DMS 273 treated with DMSO at 0.1 percent for 48 hours (cell line): ENCODE measurements at places on chromosomes 11 and 22.

DNA sequence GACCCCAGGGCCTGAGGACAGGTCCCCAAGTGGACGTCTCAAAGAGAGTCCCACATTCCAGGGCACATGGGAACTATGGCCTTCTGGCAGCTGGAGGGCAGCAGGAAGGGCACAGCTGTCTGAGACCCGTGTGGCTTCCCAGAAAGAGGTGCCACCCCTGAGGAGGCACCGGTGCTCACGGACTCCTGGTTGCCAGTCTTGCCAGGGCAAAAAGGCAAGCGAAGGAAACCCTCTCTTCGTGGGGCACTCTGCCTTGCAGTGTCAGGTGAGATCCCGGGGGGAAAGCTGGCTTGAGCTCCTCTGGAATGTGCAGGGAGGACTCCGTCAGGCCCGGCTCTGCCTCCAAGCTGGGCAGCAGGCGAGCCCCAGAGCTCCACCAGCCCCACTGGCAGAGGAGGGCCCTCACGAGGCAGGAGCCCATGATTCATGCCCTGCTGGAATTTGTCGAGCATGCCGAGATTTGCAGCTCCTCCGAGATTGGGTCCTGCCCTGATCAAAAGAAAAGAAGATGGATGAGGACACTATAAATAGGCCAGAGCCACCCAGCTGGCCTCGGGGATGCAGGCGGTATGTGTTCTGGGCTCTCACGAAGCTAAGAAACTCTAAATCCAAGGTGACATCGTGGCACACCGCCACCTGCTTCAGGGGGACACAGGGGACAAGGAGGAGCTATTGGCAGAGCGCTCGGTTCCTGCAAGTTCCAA, 9.9 kb upstream of the CELSR1 start:
- no peak for DNase-seq

DNA sequence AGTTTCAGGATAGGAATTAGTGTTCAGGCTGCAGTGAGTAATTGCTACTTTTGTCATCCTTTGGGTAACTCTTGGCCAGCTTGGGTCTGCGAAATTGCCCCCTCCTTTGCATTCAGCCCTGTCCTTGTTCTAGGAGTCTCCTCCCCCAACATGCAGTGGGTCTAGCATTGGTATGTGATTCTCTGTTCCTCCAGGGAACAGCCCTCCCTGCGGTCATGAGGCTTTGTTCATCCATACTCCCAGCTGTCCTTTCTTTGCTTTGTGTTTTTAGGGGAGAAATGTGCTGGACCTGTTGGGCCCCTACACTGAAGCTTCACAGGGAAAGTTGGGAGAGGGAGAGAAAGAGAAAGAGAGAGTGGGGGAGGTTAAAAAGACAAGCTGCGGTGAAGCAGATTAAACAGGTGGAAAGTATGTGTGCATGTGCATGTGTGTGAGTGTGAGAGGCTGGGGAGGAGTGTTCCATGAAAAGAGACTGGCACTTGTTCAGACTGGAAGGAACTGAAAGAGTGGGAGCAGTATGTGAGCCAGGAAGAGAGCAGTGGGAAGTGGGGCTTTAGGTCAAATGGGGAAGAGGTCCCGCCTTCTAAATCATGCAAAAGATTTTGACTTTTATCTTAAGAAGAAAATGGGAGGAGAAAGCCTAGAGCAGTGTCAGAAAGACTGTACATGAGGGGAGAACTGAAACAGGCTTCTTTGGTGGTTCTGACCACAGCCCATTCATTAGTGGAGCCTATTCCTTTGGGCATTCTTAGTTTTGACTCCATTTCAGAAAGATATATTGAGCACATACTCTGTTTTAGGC, 17.9 kb upstream of the SESN3 start:
- no peak for DNase-seq

DNA sequence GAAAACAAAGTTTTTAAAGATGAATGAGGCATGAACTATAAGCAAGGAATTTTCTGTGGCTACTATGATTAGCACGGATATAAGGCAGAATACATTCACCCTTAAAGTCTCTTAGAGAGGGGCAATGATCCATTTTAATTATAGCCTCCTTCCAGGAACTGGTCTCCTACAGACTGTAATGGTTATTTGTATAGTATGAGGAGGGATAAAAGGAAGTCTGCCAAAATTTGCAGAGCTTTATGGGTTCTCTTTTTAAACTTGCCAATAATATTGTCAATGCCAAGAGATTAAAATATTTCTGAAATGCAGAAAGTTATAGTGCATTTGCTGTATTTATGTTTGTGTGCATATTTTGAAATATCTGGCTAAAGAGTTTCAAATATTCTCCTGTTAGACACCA, 271.4 kb upstream of the LUZP2 start:
- DNase-seq = no peak

- no peak for DNase-seq
These were observed 49.7 kb downstream of the LIF start for GRCh38 chr22:30196880-30197336.

- no peak for DNase-seq
These were observed 3.3 kb downstream of the KCNQ1 start for GRCh38 chr11:2447951-2448650.

DNA sequence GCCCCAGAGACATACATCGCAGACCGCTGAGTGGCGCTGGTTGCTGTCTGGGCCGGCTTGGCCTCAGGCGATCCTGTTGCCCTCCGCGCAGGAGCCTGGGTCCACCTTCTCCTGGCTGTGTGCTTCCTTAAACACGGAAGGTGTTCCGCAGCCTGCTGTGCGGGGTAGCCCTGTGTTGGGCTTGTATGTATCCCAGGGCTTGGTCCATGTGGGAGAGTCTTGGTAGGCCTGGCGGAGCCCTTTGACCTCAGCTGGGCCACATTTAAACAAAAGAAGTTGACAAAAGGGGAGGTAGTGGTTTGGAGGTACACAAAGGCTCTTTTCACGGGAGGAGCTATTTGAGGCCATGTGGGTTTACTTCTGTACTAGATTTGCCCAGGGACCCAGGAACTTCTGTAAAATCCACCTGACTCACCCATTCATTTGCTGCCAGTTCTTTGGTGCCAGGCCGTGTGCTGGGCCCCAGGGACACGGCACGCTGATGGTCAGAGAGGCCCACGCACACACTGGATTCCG, 11.0 kb upstream of the GRAMD4 start:
- DNase-seq = no peak

DNA sequence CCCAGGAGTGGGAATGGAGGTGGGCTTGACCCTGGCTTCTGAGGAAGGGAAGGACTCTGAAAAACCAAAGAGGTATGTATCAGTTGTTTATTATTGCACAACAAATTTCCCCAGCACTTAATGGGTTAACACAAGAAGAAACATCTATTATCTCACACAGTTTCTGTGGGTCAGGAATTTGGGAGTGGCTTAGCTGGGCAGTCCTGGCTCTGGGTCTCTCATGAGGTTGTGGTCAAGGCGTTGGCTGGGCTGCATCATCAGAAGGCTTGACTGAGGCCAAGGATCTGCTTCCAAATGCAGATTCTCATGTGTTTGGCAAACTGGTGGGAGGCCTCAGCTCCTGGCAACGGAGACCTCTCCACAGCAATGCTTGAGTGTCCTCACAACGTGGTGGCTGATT, 17.5 kb upstream of the SMIM38 start:
- DNase-seq = no peak

GRCh38 chr11:70174547-70175235, 28.4 kb upstream of the FADD start:
- no peak for DNase-seq

GRCh38 chr22:17548010-17548755, 15.1 kb upstream of the SLC25A18 start:
- no peak for DNase-seq

DNA sequence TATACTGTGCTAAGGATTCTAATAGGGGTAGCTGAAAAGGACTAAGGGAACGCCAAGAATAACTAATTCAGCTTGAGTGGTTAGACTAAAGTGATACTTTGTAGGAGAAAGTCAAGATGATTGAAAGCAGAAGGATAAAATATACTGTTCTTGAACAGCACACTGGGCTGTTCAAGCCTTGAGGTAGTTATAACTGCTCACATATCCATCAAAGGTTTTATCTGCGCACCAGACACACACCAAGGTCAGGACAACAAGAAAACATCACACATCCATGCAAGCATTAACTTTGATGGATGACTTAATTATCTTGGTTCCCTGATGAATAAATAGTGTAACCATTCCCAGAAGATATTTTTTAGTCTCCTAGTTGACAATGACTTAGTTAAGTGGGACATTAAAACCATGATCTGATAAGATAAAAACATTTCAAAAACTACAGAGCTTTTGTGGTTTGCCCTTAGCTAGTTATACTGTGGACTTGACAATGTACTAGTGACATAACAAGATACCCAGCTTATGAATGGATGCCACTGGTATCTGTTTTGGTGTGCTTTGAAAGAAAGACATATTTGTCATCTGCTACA, 728.9 kb downstream of the JRKL start:
- DNase-seq = no peak

DNA sequence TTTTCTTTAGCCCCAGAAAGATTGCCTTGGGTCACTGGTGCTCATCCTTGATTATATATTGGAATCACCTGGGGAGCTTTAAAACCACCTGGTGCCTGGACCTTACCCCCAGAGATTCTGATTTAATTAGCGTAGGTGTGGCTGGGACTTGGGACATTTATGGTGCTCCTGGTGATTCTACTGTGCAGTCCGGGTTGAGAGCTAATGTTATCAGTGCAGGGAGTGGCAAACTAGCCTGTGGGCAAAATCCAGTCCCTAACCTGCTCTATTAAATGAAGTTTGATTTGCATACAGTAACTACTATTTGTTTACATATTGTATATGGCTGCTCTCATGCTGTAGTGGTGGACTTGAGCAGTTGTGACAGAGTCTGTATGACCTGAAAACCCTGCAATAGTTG, 134.0 kb upstream of the SORL1-AS1 start:
- DNase-seq = no peak

DNA sequence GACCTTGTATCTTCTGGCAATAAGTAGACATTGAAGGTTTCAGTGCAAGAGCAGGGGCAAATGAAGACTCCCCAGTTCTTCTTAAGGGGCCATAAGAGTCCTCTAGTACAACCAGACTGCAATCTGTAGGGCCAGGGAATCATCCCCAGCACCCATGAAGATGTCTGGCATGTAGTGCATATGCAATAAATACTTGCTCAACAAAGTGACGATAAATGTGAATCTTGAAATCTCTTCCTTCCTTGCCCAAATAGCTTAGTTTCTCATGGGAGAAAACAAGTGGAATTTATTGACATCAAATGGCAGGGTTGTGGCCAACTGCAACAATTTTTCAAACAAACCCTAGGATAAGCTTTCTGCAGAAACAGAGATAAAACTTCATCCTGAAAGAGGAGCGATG, 107.6 kb downstream of the ABTB2 start:
- DNase-seq = no peak

GRCh38 chr11:15495462-15495861, 380.7 kb downstream of the INSC start:
- no peak for DNase-seq

GRCh38 chr11:125807909-125808308, 20.0 kb downstream of the PATE3 start:
- DNase-seq = no peak

DNA sequence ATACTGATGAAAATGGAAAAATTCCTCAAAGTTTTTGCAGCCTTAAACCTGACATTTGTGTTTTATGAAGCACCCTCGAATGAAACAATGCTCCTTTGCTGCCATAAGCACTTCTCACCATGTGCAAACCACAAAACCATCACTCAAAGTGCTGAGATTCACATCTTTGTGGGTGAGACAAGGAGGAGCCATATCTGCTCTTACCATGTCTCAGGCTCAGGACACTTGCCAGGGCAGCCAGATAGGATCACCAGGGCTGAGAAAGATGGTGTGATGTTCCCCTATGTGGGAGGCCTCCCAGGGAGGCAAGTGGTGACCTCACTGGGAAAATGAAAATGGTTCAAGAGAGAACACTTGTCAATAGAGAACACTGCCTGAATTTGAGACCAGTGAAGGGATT, 120.4 kb downstream of the CCDC34 start:
- no peak for DNase-seq

GRCh38 chr11:118415739-118416068, 14.3 kb downstream of the ATP5MG start:
- no peak for DNase-seq

DNA sequence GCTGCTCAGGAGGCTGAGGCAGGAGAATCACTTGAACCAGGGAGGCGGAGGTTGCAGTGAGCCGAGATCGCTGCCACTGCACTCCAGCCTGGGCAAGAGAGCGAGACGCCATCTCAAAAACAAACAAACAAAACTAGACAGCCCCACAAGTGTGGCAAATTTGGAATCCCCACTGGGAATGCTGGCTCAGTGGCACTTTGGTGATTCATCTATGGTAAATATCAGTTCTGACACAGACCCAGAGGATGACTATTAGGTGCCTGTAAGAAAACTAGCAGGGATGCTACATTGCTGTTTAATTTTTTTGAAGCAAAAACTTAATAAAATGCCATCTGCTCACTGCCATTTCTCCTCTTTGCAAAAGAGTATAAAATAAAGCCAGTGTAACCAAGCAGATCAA, 107.9 kb downstream of the NAT10 start:
- no peak for DNase-seq

GRCh38 chr11:71474771-71475483, 21.9 kb downstream of the NADSYN1 start:
- DNase-seq = no peak

DNA sequence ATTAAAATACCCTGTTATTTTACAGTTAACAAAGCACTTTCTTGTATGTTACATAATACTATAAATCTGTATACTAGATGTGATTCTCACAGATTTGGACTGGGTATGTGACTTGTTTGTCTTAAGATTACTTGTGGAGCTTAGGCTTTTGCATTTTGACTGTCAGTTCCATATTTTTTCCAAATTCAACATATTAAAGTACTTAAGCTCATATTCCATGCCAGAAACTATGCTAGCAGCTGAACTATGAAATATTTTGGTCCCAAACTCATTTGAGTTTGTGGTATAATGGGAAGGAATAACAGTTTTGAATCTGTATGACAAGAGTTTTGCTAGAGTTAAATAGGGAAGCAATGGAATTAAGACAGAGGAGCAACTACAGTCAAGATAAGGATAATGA, 841.4 kb downstream of the JRKL start:
- DNase-seq = no peak

- no peak for DNase-seq
These were observed 7.2 kb upstream of the ELMOD1 start for GRCh38 chr11:107583629-107584195.

GRCh38 chr11:62142921-62143320, 19.1 kb downstream of the INCENP start:
- no peak for DNase-seq

DNA sequence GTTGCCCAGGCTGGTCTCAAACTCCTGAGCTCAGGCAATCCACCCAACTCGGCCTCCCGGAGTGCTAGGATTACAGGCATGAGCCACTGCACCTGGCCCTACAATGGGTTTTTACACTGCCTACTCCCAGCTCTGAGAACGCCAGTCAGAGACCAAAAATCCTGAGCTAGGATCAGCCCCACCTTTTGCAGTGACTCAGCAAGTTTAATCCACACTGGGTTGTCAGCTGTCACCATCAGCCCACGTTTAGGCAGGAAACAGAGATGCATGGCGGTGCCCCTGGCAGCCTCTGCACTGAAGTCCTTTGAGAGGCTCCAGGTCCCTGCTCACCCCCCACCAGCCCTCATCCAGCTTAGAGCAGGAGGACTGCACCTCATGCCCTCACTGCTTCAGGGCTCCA, 117.6 kb downstream of the ARHGAP8 start:
- no peak for DNase-seq
